Fibroblast of skin of right biceps (primary cell): ENCODE measurements at places on chromosomes 13 and 19.

DNA sequence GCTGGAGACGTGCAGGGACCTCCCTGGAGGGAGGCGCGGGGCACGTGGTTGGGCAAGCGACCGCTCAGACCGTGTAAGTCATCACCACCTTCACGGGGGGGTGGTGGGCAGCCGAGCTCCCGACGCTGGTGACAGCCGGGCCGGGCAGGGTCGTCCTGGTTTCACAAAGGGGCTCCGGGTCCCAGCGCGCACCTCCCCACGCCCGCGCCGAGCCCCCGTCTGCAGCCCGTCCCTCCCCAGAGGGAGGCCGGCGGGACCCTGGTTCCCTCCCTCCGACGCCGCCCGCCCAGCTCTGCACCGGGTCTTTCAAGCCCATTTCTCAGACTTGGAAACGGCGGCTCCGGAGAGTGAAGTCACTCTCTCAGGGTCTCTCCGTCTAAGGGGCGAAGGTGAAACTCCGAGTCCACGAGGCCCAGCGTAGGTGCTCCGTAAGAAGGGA, 729 bp upstream of the ARID3A start:
- DNase-seq = peak; percentile 44

DNA sequence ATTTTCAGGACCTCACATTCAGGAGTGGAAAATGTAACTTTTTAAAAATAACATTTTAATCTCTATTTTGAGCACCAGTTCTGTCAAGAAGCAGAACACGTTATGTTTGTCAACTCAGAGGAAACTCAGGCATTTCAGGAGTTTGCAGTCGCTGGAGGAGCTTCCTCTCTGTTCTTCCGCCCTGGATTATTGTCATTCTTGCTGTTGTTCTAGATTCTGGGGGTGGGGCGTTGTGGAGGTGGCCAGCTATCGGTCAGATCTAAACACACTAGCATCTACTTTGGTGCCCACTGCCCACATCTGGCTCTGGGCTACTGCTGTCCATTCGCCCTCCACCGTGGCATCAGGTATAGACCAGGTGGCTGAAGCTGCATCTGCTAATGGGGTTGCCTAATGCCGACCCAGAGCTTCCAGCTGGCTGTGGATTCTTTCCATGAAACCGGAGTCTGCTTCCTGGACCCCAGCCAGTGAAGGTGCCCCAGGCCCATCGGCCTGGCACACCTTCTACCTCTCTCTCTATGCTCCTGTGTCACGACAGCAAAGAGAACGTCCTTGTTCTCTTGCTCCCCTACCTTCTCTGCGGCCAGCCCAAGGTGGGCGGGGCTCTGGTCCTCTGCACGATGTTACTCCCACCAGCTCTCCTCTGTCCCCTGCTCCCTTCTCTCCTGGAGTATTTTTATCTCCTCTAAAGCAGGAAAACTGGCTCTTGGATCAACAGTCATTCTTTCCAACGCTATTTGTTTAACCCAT, 36.7 kb upstream of the DGKH start:
- no peak for DNase-seq

DNA sequence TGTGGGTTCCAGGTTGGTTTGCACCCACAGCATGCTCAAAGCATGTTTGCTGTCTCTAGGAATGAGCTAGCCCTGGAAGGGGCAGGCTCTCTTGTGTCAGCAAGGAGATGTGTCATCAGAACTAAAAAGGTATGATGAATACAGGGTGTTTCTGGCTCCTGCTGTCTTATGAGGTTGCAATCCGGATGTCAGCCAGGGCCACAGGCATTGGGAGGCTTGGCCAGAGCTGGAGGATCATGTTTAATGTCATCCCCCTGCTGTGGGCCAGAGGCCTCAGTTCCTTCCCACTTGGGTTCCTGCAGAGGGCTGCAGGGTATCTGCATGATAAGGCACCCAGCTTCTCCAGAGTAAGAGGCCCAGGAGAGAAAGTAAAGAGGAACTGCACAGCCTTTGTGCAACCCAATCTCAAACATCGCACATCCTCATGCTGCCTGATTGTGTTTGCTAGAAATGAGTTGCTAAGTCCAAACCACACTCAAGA, 193.6 kb downstream of the COL4A1 start:
- DNase-seq = peak; percentile 81

DNA sequence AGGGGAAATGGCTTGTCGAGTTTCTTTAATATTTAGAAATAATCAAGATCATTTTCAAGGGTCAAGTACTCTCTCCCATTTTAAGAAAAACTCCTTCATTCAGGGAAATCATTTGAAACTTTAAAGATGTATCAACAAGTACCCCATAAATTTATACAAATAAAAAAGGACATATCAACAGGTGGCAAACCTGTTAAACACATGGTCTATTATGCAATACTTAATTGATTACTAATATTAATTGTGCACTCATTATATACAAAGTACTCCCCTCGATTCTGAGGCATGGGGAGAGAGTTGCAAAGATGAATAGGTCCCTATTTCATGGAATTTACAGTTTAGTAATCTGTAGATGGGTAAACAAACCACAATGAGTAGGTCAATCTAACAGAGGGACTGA, 2.1 kb upstream of the LRCH1 start:
- no peak for DNase-seq

DNA sequence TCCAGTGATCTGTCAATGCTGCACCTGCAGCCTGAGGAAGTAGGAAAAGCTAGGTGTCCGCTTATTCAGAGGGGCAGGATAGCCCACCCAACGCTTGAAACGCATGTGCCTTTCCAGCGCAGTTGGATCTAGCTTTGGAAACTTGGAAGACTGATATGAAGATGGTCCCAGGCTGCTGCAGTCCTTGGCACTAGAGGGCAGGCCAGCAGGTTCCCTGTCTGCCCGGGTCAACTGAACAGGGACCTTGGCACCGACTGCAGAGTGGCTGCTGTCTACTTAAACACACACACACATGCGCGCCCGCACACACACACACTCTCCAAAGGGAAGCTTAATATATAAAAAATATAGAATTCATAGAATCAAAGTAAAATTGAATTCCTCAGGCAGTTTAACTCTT, 100.0 kb downstream of the TSHZ3 start:
- DNase-seq = no peak

DNA sequence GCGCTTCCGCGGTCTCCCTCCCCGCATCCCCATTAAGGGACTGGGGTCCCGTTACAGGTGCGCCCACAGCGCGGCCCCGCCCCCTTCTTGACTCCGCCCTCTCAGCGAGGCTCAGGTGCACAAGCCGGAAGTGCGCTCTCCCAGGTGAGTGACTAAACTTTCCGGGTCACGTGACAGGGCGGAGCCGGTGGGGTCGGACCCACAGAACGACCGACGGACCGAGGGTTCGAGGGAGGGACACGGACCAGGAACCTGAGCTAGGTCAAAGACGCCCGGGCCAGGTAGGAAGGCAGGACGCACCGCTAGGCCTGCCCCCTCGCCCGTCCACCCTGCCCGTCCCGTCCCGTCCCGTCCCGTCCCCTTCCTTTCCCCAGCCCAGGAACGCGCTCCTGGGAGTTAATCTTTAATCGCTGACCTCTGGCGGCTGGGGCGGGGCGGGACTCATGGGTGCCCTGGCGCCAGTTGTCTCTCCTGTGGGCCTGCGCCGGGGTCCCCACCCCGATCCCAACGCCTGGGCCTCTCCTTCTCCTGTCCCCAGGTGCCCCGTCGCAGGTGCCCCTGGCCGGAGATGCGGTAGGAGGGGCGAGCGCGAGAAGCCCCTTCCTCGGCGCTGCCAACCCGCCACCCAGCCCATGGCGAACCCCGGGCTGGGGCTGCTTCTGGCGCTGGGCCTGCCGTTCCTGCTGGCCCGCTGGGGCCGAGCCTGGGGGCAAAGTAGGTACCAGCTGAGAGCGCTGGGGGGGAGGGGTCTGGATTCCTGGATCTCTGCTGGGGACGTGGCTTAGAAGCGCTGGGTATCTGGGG, at the start of gene CRB3:
CRB3 (plus strand) TSS at position 202 of the 804 bp plus-strand sequence; CDS start at position 633, 431 bp downstream.
- DNase-seq = no peak

- DNase-seq = peak; percentile 66
Measured at GRCh38 chr19:7533281-7533885, 2.1 kb upstream of the PNPLA6 start.
